ENCODE measurements at places on chromosomes 6 and 20.
A peak's percentile ranks its signal among the peaks of the same experiment; 100 is the strongest.

DNA sequence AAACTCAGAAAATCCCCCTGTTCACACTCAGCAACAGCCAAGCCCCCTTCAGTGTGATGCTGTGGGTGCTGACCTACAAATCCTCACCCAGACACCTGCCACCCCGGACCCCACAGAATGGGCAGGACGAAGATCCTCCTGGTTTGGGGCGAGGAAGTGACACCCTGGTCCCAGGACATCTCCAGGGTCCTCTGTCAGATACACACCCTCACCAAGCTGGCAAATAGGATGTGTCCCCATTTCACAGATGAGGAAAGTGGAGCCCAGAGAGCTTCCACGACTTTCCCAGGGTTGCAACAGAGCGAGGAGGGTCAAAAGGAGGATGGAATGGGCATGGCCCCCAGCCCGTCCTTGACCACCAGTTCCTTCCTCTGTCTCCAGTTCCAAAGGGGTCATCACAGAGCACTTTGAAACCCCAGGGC is 92.0 kb upstream of the AFDN start:
- DNase-seq = no peak

GRCh38 chr6:31922942-31923341 is 4.6 kb upstream of the C2 start:
- no peak for DNase-seq

DNA sequence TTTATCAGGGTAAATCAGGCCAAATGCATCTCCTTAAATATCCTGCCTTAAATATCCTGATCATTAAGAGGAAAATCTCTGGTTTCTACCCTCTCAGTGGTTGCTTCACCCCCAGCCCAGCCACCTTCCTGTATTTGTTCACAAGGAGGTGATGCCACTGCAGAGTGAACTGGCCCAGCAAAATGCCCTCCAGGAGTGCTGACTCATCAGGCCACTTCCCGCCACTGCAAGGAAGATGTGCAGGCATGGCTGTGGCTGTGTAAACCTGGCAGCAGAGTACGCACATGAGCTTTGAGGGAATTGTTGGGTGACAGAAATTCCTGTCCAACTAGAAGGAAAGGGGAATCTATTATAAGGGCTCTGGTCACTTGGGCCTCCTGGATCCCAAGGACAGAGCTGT is 13.8 kb downstream of the NQO2 start:
- DNase-seq = no peak

DNA sequence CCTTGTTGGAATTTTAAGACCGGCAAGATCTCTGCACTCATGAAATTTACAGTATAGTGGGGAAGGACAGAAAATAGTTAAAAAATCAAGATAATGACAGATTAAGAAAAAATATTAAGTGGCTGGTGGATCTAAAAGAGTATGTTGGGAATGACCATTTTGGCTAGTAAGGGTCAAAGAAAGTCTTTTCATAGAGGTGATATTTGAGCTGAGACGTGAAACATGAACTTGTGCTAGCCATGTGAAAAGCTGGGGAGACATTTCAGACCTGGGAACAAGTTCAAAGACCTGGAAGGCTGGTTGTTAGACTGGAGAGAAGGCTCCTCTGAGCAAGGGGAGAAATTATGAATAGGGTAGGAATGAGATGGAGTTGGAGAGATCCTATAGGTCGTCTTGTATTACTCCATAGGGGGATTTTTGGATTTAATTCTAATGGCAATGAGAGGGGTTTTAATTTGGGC is 4.7 kb downstream of the BICRAL start:
- DNase-seq = no peak

- DNase-seq = no peak
Measured at GRCh38 chr6:24643920-24644319, 2.1 kb downstream of the KIAA0319 start.

- no peak for DNase-seq
Measured at GRCh38 chr6:100167585-100167984, 173.6 kb upstream of the MCHR2 start.

DNA sequence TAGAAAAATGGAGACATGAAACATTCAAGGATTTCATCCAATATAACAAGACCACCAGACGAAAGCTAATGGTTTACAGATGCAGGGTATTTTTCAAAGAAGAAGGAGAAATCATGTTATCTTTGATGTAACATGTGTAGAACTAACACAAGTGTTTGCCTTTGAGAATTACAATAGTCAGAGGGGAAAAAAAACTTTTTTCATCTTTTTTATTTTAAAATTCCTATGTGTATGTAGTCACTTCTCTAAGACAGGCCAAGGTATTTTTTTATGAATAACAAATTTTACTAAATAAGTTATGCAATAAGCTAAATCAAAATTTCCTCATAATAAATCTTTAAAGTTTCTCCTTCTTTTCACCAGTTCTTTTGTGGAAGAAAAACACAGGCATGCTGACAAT is 161.4 kb downstream of the PDE7B start:
- no peak for DNase-seq

DNA sequence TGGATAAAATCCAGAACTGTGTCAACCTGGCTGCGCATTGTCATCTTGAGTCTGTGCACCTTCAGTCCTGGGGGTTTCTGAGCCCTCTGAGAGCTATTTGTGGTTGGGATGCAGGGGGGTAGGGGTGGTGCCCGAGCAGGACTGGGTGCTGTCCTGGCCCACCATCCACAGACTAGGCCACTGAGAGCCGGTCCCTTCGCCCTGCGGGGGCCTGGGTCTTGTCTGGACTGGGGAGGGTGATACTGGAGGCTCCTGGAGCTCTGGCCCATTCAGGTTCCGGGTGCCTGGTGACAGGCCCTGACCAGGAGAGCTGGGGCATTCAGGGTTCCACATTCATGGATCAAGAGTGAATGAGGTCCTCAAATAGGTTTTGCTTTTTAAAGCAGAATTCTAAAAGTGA is 20.9 kb downstream of the SPDEF start:
- no peak for DNase-seq

DNA sequence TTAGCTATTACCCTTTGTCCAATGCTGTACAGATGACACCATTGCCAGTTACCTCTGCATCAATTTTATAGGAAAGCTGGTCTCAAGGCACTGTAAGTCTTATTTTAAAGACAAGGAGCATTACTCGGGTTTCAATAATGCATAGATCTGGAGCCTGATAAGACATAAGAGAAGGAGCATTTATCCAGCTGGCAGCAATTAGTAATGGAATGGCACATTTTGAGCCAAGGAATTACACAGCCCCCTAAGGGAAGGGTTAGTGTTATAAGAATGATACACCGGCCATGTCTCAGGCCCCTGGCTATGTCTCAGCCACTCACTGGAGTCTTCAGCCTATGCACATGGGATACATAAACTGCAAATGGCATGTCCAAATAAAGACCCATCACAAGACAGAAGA is 23.1 kb upstream of the TMEM242 start:
- no peak for DNase-seq

DNA sequence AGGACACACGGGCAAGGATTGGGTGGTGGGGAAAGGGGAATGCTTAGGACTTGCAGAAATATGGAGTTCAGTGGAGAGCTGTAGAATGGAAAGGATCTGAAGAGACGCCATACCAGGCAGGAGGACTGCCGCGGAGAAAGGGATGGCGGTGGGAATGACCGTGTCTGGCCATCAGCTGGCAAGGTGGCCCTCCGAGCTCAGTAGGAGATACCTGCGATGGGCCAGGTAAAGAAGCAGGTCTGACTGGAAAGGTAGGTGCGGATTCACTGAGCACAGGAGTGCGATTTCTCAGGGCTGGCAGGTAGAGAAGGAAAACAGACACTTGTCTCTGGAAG is 26.0 kb downstream of the PCK1 start:
- DNase-seq = no peak

DNA sequence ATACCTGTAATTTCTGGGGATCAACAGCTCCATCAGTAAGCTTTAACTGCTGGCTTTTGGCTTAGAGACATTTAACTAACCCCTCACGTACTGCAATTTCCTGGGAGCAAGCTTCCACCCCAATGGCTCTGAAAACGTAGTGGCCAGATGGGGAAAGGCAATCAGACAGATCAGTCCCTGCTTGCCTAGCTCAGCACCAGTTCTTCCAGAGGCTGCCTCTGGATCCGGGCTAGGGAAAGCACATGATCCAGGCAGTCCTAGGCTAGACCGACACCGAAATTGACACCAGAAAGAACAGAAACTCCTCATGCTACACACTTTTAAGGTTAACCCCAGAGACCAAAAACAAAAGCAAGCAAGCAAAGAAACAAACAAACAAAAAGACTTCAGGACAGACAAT is 13.3 kb downstream of the PREP start:
- no peak for DNase-seq

- DNase-seq = peak; percentile 47
Measured at GRCh38 chr20:23937303-23938117, 51.1 kb downstream of the GGTLC1 start.

- DNase-seq = no peak
Measured at GRCh38 chr6:56775498-56776166, 132.9 kb upstream of the DST start.

GRCh38 chr6:91476000-91476399 is 889.1 kb upstream of the MAP3K7 start:
- no peak for DNase-seq

GRCh38 chr6:85432554-85432953 is 17.3 kb upstream of the NT5E start:
- DNase-seq = no peak

DNA sequence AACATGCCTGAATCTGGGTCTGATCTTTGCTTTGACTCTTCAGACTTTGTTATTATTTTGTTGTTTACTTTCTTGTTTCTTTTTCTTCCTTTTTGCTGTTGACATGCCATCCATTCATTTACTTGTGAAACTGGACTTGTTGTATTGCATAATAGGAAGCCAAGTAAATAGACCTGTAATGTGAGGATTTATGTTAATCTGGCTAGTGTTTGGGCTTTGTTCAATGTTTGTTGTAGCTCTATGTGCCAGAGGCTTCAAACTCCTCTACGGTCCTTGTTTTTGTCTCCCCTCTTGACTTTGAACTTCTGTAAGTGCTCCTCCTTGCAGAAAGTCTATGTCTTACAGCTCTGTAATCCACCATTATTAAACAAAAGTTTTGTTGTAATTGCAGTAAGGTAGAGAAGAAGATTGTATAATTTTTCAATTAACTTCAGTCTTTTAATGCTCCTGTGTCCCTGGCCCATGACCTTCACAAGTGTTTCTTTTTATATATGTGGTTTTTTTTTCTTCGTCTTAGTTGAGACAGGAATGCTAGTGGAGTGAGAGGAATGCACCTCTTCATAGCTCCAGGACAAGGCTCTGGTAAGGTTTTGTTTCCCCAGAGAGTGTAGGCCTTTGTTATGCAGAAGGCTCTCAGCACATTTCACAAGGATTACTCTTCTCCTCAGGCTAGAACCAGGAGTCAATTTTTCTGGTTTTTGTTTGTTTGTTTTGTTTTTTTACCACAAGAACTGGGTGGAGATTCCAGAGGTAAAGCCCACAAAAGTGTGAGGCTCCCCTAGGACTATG is 1061.8 kb upstream of the CITED2 start:
- DNase-seq = no peak

GRCh38 chr6:111228094-111228493 is 140.8 kb downstream of the SLC16A10 start:
- no peak for DNase-seq

DNA sequence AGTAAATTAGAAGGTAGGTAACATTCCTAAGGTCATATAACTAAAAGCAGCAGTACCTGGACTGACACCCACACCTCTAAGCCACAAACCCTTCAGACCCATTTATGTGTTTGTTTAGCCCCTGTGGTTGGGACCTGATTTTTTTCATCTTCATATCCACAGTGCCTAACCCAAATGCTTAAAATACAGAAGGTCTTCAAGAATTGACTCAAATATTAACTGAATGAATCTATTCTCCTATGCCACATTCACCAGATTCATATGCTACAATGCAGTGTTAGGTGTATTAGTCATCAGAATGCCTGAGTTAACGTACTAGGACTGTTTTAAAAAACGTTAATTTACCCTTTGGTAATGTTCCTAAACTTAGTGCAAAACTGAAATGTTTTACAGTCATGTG is 124.8 kb downstream of the AHI1 start:
- no peak for DNase-seq

DNA sequence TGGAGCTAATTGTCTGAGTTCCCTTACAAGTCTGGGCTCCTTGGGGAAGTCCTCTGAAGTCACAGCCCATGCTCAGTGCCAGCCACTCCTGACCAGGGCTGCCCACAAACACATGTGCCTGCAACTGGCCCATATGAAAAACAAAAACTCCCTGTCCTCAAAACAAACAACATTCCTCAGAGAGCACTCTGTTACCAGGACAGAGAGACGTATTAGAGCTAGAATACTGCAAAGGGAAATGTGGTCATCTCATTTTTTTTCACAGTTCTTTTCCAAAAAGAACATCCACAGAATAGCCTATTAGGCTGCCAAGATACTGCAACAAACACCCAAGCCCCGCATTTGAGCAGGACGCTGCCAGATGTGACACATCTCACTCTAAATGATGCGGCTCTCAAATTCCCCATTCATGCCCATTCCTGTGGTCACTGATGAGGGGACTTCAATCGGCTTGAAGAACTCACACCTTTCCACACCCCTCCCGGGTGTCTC is 71.1 kb downstream of the SLC22A23 start:
- DNase-seq = no peak

DNA sequence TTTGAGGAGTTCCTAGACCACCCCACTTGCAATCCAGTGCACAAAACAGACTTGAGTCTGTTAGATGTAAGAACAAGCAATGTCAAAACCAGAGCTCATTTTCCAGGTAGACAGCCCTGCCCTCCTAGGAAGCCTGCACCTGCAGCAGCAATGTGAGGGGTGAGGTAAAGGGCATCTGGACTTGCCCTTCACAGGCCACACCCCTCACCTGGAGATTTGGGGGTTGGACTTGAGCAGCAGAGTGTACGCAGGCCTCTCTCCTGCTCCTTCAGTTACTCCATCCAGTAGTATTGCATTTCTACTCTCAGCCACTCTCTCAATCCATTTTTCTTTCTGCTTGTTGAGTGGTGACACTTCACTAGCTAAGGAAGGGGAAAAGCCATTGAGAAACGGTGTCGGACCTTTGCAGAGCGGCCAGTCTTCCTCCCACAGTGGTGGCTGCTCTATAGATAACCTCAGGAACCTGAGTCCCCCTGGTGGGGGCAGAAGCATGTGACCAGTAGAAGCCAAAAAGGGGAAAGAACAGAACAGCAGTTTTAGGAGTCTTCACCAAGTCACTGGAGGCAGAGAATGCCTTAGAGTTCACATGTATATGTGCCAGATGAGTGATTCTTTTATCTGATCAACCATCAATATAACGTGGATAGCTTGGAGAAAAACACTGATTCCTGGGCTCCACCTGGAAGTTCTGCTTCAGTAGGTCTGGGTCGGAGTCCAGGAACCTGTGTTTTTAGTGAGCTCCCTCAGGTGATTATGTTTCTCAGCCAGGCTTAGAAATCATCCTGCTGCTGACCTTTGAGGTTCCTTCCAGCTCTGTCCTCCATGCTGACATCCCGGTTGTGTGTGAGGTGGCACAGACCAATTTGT is 28.0 kb downstream of the ARFGEF2 start:
- DNase-seq = no peak

- no peak for DNase-seq
Measured at GRCh38 chr20:12535316-12535715, 473.5 kb upstream of the SPTLC3 start.

GRCh38 chr6:39566456-39566855 is 158.8 kb downstream of the KIF6 start:
- DNase-seq = no peak

GRCh38 chr6:78999737-79000136 is 78.3 kb downstream of the PHIP start:
- no peak for DNase-seq
